Activated T-helper 1 cell treated with anti-CD3 and anti-CD28 coated beads, Interleukin-2, amount 50 U/mL, for 16 hours (primary cell): ENCODE measurements at places on chromosomes 1 and 21.

- DNase-seq = no peak
These were observed 472.3 kb upstream of the B3GALT2 start for GRCh38 chr1:193658691-193659090.

GRCh38 chr1:108010581-108010980 is 45.6 kb upstream of the VAV3 start:
- no peak for DNase-seq

DNA sequence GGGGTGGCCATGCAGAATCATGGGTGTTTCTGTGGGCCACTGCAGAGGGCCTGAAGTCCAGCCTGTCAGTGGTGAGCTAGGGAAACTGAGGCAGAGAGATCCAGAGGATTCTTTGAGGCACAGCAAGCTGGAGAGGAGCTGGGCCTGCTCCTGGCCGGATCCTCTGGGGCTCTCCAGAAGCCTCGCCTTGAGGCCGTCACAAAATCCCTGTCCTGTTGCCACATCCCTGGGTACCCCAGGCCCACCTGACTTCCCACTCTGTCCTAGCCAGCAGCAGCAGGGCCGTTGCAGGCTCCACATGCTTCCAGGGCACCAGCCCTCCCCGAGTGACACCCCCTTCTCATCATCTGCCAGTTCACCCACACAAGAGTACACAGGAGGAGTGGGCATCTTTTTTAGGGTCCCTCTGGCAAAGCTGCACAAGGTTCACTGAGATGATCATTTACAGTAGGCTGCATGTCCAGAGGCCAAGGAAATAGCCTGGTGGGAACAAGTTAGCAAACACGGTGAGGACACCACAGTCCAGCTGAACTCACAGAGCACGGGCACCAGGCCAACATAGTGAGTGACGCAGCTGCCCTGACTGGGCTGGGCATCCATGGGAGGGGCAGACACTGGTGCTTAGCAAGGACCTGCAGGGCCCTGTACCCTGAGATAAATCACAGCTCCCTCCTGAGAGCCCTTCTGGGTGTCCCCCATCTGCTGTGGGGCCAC is 25.1 kb upstream of the TSPEAR start:
- DNase-seq = no peak

DNA sequence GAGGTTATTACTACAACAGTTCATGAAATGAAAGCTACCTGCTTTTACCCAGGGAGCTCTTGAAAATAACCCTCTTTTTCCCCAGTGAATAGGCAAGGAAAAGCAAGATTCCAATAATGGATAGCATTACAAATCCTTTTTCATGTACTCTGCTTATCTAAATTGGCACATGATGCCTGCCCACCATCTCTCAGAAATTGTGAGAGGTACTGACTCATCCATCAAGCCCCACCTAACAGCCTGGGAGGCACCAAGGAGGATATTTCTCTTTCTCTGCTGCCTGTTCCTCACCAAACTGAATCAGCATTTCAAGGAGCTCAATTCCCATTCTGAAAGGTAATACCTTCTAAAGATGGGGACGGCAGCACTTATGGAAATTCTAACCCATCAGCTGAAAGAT is 34.4 kb downstream of the PALMD start:
- no peak for DNase-seq

DNA sequence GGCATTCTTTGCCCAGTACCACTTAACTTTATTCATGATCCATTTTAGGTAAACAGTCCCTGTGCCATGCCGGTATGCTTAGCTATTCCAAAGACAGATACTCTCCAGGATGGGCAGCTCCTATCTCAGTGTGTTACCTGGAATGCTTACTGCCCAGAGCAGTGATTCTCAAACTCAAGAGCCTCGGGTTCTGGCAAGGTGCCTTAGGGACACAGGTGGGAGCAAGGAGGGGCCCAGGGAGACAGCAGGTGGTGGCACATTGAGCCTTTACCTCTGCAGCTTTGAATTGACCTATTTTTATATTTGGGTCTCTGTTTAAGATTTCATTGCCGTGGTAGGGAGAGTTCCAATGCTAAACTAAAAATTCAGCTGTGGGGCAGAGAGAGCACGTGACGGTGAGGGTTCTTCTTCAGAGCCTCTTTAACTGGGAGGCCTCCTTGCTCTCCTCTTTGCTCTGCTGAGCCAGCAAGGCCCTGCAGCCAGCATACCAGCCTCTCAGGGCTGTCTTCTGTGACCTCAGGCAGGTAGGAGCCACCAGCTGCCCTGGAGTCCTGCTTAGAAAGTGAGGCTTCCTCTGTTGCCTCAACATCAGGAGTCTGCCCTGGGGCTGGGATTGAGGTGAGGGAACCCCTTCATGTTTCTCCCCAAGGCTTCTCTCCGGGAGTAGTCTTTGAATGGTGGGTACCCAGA is 20.2 kb downstream of the PHGDH start:
- no peak for DNase-seq

DNA sequence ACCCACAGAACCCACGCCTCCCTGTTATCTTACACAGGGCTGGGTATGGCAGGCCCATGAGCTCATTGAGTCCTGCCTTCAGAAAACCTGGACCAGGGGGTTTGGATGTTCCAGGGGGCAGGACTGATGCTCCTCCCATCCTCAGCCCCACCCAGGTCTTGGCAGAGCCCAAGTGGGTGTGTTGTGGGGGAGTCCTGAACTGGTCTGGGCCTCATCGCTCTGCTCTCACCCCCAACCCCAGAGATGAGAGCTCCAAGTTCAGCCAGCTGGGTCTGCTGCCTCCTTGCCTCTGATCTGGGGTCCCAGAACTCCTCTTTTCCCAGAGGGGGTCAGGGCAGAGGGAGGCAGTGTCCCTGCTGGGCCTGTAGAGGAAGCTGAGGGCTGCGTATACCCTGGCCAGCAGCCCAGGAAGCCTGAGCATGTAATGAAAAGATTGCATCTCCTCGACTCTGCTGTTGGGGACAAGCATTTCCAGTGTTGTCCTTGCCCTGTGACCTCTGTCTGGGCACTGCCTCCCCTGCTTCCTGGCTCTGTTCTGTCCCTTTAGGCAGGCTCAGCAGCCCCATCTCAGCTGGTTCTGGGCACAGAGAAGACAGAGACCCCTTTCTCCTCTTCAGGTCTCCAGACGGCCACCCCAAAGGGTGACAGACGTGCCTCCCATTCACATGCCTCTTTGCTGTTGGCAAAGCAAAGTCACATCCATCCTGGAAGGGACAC is 54.7 kb upstream of the EPS8L3 start:
- no peak for DNase-seq
